ENCODE measurements at places on chromosomes 2 and 18.

DNA sequence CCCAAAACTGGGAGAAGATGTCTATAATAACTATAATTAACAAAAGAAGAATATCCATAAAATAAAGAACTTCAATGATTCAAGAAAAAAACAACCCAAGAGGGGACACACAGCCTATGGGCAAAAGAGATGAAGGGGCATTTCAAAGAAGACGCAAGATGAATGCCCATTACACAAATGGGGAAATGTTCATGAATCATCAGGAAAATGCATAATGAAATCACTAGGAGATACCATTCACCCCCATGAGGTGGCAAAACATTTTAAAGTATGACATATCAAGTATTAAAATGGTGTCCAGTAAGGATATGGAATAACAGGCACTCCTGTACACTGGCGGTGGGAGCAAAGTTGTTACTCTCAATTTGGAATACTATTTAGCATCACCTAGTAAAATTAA lies 183.3 kb downstream of the TXNL1 start:
- DNase-seq: no peak

DNA sequence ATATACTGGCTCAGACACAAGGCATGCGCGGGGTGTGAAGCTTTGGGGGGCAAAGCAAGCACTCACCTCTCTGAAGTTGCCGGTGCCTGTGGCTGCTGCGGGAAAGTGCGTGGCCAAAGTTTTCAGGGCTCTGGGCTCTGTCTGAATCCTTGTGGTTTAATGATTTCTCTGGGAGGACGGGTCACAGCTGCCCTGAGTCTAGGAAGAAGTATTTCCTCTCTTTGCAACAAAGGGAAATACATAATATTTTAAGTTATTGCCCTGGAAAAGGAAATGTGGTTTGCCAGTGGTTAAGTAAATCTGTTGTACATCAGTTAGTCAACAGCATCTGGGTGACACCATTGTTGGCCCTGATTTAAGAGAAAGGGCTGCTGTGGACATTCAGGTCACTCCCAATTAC lies 56.7 kb upstream of the ZDBF2 start:
- DNase-seq: no peak

DNA sequence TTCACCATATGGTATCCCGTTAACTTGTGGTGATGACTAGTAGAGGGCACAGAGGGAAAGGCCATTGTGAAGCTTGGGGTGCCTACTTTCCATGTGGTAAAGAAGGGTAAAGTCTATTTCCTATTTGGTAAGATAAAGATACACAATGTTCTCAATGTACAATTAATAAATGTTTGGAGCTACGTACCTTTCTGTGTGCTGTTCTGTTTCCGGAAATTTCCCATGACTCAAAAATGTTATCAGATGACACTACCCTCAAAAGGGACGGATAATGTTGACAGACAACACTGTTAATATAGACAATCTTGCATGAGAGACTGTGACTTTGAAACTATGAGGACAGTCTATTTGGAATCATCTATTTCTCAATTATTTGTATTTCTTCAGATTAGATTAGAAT lies 4.2 kb upstream of the SULT1C3 start:
- DNase-seq: no peak

DNA sequence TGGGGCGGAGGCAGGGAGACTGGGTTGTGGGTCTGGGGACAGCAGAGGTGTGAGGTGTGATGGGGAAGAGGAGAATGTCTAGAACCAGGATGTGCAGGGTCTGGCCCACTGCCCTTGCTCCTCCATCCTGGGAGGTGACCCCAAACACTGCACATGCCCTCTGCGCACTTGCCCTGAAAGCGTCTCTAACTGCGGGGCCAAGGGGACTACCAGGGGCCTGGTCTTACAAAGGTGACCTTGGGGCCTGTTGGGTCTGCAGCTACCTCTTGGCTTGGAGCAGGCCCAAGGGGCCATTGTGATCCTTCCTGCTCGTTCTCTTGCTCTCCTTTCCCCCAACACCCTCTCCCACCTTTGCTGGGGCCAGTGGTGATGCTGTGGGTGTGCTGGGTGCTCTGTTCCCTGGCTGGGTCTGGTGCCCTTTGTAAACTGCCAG lies 48.0 kb upstream of the FAHD2A start:
- no peak for DNase-seq

GRCh38 chr2:64359171-64359891 lies 94.6 kb upstream of the LGALSL start:
- no peak for DNase-seq

- DNase-seq: no peak
Measured at GRCh38 chr18:22470248-22471235, 52.8 kb upstream of the CTAGE1 start.

- DNase-seq: no peak
Measured at GRCh38 chr2:215120401-215120800, 18.0 kb downstream of the ABCA12 start.

- DNase-seq: no peak
Measured at GRCh38 chr2:175353275-175353674, 171.8 kb upstream of the ATP5MC3 start.

DNA sequence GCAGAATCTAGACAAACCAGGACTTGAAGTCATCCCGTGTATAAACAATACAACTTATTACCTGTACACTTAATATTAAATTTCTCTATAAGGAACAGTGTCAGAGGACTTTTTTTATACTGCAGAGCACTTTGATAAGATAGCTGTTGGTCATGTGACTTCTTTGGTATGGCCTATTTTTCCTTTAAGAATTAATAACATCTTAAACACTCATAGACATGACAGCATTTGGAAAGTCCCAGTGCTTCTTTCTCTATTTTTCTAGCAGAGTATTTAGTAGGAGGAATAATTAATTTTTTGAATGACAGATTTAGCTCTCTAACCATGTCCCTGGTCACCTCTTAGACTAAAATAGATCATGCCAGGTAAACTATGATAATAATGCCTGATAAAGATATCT lies 59.4 kb downstream of the PLCL1 start:
- no peak for DNase-seq

DNA sequence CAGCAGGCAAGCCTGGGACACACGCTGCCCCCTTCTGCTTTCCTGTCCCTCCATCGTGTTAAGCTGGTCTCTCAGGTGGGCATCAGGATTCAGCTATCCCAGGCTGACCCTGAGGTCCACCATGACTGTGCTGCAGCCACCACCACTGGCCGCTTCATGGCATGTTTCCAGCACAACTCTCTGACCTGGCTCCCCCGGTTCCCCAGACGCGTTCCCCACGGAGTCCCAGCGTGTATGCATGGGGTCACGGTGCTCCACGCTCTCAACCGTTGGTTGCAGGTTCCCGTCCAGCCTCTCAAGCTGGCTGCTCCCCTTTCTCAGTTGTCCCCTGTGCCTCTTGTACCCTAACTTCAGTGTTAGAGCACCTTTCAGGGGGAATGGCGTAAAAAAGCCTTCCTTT lies 20.3 kb downstream of the HPCAL1 start:
- DNase-seq: no peak

- no peak for DNase-seq
Measured at GRCh38 chr2:650343-651310, 26.6 kb downstream of the TMEM18 start.

GRCh38 chr2:189300916-189301315 lies 121.4 kb upstream of the COL5A2 start:
- no peak for DNase-seq

DNA sequence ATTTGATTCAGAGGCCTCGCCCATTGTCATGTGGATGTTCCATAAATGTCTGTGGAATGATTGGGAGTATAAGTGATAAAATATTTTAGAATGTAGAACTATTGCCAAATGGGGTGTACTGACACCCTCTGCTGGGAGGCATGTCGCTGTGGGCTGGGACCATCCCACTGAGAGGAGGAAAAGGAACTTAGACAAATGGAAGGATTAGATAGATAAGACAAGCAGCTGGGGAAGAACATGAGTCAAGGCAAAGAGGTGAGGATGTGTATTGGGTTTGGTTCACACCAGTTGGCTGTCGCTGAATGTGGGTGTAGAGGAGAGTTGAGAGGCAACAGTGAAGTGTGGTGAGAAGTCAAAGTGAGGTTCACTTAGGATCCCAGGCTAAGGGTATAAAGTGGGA lies 4.0 kb downstream of the C2orf74 start:
- DNase-seq: no peak

- DNase-seq: no peak
Measured at GRCh38 chr2:240815761-240816583, 4.0 kb downstream of the KIF1A start.

- no peak for DNase-seq
Measured at GRCh38 chr2:136005462-136006196, 20.2 kb upstream of the DARS1 start.

DNA sequence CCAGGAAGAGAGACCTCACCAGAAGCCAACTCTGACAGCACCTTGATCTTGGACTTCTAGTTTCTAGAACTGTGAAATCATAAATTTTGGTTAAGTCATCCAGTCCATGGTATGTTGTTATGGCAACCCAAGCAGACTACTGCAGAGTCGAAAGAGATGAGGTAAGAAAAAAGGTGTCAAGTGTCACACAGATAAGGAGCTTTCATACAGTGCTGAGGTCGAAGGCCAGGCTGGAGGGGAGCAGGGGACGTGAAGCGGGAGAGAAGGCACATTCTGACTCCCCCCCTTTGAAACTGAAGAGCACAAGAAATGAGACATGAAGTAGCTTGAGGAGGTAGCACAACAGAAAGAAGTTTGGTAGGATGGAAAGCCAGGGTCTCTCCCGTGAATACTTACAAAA lies 110.4 kb downstream of the ALK start:
- no peak for DNase-seq

DNA sequence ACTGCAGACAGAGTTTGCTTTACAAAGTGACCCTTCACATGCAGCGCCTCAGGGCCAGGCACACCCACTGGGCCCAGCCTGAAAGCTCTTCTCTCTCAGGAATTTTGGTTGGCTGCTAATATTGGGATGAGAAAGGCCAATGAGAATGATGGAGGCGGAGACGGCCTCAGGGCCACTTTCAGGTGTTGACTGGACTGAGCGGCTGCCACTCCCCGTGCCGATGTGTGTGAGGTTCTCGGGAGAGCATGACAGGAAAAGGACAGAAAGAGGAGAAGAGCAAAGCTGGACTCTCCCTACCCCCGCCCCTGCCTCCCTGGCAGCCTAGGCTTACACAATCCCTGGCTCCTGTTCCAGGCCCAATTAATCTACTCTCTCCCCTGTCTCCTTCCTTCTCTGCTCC lies 155.7 kb downstream of the CELF4 start:
- no peak for DNase-seq

DNA sequence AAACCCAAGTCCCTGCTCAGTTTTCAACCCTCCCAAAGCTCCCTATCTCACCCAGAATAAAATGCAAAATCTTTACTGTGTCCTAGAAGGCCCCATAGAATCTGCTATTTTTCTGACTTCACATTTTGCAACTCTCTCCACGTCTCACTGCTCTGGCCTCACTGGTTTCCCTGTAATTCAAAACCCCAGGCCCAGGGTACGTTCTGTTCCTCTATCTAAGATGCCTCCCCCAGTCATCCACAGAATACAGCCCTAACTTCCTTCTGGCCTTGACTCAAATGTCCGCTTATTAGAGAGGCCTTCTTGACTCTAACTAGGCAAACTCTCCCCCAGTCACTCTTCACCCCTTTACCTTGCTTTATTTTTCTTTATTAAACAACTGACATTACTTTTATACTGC lies 42.0 kb downstream of the FAM161A start:
- DNase-seq: no peak
